ENCODE measurements at places on chromosomes 16 and 17.
A peak's percentile ranks its signal among the peaks of the same experiment; 100 is the strongest.

DNA sequence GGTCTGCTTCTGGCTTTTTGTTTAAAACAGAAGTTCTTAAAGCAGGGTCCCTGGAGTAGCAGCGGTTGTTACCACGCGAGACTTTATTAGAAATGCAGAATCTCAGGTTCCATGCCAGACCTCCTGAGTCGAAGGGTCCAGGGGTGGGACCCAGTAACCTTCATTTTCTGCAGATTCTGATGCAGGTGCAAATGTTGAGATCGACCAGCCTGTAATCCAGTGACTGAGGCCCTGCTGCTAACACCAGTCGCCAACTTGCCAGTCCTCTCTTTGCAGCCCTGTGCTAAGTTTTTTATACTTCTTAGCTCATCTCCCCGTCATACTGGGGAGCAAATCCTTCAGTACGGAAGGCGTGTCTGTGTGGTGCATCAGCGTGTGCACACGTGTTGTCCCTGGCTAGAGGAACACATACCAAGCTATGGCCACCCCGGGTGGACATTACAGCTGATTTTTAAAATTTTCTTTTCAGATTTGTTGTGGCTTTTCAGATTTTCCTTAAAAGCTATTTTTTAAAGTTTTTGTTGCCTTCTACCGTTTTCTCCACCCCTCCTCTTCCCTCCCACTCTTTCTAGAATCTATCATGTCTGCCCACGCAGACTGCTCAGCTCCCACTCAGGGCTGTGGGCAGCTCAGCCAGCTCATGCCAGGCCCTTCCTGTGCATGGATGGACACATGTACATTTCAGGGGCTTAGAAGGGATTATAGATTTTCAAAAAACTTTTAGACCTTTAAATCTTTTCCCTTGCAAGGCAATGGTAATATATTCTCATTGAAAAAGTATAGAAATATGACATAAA, 57.7 kb downstream of the MEAK7 start:
- no peak for DNase-seq

DNA sequence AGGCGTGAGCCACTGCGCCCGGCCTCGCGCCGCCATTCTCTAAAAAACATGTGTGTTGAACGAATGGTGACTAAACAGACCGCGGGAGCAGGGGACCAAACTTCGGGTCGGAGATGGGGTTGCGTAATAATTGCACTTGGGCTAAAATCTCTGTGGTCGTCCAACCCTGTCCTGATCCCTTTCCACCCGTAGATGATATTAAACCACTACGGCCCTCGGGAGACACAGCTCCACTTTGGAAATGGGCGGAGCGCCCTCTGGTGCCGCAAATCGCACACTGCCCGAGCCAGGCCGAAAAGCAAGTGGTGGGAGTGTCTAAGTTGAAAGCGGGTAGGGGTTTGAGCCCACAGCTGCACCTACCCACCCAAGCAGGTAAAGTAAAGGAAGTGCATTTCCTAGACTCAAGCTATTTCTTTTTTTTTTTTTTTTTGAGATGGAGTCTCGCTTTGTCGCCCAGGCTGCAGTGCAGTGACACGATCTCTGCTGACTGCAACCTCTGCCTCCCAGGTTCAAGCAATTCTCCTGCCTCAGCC, 17.0 kb downstream of the CAVIN1 start:
- peak; percentile 94 for DNase-seq

GRCh38 chr17:37761059-37761458, 16.2 kb upstream of the HNF1B start:
- DNase-seq = no peak

- DNase-seq = no peak
Measured at GRCh38 chr17:72126575-72127486, 6.0 kb downstream of the SOX9 start.

DNA sequence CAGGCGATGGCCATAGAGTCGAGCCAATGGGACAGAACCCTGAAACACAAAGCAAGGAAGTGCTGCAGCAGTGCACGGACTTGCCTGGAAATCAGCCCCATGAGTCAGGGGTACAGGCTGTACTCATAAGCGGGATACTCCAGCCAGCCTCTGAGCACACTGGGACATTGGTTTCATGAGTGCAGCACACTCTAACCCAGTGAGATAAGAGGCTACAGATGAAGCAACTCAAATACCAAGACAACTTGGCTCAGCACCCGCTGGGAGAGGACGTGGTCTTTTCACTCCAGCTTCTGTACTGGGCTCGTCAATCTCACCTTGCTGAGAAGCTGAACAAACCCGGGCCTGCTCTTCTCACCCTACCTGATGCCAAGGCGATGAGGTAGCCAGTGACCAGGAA, 98.2 kb downstream of the AXIN2 start:
- DNase-seq = no peak

DNA sequence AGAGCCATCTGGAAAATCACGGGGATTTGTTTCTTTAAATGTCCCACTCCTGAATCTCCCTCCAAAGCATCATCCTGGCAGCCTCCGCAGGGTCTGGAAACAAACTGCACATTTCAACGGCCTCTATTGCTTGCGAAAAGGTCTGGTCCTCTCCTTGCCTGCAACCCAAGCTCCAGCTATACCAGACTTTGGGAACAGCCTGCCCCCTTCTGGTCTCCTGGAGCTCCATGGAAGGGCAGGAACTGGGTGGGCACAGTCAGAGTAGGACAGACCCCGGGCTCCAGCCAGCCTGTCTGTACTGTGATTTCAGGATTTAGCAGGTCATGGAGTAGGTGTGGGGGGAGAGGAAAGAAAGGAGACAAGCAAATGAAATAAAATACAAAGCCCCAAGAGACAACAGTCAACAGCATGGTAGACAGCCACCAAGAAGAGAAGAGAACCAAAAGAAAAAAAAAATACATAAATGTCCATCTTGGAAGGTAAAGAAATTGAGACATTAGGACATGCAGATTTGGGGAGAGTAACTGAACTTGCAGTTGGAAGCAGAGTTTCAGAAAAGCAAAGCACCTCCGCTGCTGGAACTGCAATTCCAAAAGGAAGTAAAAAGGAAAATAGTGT, 2.7 kb downstream of the XYLT1 start:
- DNase-seq = peak; percentile 73

DNA sequence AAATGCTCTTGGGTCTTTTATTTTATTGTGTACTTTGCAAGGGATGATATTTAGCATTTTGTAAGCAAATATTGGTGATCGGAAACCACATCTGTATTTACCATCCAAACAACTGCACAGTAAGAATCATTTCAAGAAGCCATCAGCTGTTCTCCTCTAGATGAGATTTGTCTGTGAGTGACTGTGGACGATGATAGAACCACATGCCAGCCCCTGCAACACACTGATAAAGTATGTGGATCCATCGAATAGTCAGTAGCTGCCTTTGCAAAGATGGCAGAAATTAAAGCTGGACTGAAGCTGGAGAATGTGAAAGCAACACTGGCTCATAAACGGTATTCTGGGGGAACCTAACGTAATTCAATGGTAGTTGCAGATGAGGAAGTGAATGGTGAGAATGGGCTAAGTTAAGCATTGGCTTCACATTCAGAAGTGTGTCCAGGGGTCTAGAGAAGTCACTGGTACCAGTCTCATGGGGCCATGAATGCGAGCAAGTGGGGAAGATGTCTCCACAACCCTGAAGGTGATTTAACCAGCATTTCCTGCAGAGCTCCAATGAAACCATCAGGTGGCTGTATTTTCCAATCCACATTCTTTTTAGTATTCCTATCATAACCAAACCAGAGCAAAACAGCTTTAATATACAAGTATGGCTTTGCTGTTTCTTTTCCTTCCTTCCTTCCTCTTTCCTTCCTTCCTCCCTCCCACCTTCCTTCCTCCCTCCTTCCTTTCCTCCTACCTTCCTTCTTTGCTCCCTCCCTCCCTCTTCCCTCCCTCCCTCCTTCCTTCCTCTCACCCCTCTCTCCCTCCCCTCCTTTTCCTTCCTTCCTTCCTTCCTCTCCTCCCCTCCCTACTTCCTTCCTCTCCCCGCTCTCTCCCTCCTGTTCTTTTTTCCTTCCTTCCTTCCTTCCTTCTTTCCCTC, 169.4 kb downstream of the ABCA8 start:
- DNase-seq = no peak

DNA sequence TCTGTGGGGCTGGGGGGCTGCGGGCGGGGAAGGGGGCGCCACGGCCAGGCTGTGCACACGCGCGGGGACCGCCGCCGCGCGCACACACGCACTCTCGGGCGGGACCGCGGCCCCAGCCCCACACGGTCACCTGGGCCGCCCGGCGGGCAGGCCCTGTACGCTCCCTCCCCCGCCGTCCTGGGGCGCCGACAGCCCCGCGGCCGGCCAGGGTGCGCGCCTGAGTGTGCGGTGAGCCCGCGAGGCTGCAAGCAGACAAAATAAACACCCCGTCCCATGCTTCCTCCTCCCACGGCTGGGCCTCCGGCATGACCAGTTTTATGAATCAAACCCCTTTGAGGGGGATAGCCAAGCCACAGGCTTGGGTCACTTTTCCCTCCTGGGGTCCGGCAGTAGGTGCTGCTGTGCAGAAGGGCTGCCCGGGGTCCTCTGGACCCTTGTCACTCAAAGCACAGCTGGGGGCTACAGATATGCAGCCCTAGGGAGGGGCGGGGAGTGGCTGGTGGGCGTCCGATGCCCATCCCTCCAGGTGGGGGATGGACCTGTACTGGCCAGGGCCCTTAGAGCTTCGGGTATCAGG, 441 bp downstream of the VASN start:
- DNase-seq = no peak

DNA sequence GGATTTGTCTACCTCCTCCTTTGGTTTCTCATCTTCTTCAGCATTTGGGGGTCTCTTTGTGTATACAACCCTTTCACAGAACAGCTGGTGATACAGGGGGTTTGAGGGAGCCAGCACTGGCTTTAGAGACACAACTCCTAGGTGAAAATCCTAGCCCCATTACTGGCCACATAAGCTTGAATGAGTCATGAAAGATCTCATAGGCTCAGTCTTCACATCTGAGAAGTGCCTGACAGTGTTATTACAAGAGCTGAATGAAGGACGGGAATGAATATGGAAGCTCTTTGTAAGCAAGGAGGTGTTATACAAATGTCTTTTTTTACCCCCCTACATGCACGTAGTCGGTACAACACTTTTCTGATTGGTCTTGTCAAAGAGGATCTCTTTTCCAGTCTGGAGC, 1.7 kb upstream of the B4GALNT2 start:
- DNase-seq = no peak

DNA sequence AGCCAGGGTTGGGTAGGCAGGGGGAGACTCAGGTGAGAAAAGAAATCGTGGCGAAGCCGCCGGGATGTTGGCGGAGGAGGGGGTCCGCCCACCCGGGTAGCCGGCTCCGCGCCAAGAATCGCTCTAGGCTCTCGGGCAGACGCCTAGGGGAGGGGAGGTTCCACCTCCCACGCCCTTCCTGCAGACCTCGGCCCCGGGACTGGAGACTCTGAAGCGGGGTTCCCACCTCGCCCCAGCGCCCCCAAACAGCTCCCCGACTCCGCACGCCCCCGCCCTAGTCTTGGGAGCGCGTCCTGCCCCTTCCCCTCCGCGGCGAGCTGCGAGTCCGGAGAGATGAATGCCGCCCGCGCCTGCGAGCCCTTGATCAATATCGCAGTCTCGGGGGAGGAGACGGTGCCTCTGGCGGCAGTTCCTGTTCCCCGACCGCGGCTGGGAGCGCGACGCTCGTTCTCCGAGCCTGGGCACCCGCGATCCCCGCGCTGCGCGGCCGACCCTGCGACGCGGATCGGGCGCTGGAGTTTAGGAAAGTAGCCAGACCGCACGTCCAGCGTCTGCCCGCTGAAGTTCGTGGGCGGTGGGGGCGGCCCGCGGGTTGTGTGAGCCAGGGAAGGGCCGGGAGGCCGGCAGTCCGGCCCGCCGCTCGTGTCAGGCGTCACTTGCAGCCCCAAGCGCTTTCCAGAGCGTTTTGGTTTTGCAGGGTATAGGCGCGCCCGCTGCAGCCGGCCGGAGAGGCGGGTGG, 790 bp downstream of the CRHR1 start:
- no peak for DNase-seq

DNA sequence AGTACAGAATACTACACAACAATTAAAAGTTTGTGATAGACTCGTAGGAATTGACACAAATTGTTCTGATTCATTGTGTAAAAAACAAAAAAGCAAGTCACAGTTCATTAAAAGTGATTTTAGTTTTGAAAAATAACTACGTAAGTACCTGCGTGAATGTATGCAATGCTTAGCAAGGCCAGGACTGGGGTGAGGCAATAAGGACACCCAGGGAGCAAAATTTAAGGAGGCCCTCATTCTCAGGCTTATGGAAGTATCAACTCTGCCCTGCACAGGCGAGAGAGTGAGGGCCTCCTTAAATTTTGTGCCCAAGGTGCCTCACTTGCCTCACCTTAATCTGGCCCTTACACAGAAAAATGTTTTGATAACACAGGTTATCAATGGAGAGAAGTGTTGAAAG, 31.4 kb downstream of the NOG start:
- no peak for DNase-seq

GRCh38 chr16:30557957-30558788, at the start of gene ZNF764:
TSS of gene ZNF764 (minus strand) at chr16:30558374. CDS start at chr16:30558182, 192 bp downstream.
- peak; percentile 99 for DNase-seq

GRCh38 chr17:17940441-17940911, 31.7 kb downstream of the TOM1L2 start:
- no peak for DNase-seq

DNA sequence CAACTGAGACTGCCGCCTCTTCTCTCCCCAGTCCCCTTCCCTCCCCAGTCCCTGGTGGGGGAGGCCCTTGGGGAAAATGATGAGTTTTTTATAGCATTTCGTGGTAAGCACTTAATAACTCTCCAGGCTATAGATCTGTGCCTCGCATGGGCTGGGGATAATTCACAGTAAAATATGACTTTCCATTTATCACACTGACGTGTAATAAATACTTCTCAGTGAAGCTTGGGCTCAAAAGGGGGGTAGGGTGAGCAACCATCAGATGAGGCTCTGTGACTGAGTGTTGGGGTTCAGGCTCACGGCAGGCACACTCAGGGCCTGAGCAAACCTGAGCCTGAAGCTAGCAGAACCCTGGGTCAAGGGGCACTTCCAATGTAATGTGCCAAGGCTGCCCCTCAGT, 101.6 kb downstream of the CCT6B start:
- no peak for DNase-seq

DNA sequence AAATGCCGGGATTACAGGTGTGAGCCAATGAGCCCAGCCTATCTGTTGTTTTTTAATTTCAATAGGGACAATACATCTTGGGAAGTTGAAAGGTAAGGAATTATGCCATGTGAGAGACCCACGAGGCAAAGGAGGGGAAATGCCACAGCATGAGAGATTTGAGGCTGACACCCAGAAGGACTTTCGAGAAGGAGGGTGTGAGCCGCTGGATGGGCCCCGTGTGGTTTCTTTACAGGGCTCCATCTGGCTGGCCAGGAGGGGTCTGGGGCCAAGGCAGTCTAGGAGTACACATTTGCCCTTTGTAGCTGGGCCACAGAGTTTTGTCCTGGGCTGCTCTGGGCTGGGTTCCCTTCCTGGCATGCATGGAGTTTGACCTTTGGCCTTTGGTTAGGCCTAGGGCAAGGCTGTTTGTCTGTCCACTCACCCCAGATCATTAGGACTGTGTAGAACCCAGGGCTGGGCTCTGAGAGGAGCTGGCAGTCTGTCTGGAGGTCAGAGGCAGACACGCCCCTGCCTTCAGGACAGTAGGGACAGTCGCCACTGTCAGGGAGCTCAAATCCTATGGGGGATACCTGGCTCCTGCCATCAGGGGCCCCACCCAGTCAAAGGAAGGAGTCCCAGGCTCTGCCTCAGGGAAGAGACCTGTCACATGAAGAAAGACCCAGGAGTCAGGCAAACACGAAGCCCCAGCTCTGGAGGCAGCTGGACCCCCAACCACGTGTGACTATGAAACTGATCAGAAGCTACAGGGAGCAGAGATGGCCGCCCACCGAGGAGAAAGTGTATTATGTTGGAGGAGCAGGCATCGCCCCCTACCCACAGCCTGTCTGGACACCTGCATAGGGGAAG, 24.2 kb upstream of the NXPH3 start:
- peak; percentile 74 for DNase-seq

GRCh38 chr16:86942151-86943051, 364.1 kb downstream of the FOXL1 start:
- DNase-seq = no peak

- DNase-seq = no peak
Measured at GRCh38 chr17:48579471-48579759, 1.3 kb upstream of the HOXB4 start.
